ENCODE measurements at places on chromosomes 11 and 22.

- no peak for DNase-seq
Observed at GRCh38 chr11:130761560-130762220, 154.6 kb downstream of the SNX19 start.

- peak; percentile 49 for DNase-seq
Observed at GRCh38 chr11:43802509-43802908, 78.1 kb upstream of the ALKBH3 start.

DNA sequence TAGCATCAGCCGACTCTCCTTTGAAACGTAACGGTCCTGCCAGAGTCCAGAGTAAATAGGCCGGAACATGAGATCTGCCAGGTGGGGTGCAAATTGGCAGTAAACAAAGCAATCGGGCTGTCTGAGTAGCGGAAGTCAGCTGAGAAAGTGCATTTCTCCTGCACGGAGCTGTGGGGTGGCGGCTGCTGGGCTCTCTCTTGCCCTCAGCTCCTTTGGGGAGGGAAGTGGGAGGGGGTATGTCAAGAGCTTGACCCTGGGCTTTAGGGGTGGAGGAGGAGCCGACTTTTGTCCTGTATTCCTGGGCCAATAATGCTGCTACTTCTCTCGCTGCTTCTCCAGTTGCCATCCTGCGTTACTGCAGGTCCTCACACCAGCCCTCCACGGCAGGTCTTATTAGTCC lies 11.6 kb downstream of the GRIK4 start:
- no peak for DNase-seq

- no peak for DNase-seq
Observed at GRCh38 chr11:80620867-80621266, 1180.0 kb upstream of the TENM4 start.

DNA sequence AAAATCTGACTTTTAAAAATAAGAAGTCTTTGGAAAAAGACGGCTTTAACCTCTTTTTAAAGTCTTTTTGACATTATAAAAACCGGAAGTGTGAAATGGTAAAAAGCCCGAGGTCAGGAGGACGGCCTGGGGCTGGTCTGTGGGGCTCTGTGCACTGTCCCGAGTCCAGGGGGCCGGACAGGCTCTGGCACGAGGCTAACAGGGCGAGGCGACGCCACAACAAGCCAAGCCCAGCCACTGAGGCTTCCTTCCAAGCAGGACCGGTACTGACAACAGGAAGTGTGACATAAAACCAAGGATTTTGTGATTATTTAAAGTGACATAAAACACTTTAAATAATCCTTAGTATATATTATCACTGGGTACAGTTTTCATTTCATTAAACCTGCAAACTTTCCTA lies 39.2 kb downstream of the BRD1 start:
- no peak for DNase-seq

DNA sequence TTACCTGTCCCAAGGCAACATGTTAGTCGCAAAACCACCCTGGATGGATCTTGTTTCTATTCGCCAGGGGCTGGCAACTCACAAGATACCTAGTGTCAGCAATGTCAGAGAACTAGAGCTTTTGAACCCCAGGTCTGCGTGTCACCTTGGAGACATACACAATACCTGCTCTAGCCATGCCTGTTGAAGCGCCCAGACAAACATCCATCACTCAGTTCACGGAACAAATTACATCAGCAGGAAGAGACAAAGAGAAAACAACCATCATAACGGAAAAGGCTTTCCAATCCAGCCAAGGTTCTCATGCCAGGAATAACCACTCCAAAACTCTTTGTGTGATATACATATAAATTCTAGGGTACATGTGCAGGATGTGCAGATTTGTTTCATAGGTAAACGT lies 2.2 kb downstream of the CD59 start:
- no peak for DNase-seq

DNA sequence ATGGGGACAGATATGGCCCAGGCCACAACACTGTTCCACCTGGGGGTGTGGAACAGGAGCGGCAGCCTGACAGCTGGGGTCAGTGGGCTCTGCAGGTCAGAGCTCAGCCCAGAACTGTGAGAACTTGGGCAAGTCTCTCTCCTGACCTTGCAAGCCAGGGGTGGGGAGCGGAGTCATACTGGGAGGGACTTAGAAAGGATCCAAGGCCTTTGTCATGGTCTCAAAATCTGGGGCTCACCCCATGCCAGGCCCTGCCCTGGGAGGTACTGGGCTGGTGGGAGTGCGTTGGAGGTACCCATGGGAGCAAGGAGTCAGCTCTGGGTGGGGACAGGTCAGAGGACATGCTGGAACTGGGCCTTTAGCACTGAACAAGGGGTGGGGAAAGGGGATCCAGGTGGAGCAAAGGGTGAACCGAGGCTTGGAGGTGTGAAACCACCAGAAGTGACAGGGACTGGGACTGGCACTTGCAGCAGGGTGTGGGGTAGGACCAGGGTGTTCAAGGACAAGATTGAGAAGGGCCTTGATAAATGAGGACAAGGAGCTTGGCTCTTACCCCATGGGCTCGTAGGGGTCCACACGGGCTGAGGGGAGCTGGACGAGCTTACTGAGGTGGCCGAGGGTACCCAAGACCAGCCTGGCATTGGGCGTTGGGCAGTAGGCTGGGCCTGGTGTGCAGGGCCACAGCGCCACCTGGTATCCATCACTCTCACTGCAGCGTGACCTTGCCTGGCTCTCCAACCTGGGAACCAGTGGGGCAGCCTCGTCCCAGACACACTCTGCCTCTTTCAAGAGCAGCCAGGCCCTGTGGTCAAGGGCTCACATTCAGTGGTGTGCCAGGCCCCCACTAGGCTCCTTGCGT lies 7.4 kb upstream of the PMM1 start:
- DNase-seq, result peak; percentile 66

DNA sequence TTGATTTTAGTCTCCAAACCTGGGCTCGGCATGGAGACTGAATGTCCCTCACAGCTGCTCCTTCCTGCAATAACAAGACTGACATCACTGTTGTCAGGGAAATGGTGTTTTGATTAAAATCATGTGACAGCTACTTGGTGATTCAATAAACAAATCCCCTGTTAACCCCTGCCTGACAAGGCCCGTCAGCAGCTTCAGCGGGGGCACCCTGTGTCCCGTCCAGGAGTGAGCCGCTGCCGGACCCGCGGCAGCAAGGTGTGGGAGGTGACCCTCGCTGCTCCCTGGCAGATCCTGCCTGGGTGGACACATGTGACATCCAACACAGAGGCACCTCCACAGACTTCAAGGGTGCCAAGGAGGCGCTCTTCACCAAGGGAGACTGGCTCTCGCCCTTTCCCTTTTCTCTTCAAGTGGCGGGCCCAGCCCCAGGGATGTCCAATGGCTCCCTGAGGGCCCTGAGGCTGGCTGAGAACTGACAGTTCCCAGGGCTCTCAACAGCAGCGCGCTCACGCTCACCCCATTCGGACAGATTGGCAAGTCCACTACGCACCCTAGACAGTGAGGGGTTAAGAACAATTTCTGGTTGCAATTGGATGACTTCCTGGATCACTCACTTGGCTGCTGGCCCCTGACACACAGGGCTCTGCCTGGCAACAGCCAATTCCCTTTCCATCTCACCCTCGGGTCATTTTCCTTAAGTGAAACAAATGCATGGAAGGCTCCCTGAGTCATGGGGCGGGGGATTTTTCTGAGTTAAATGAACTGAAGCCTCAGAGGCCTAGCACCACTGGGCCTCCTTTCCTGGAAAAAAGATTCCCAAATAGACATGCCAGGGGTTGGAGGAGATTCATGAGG lies 30.7 kb downstream of the PPP2R1B start:
- DNase-seq, result peak; percentile 28

DNA sequence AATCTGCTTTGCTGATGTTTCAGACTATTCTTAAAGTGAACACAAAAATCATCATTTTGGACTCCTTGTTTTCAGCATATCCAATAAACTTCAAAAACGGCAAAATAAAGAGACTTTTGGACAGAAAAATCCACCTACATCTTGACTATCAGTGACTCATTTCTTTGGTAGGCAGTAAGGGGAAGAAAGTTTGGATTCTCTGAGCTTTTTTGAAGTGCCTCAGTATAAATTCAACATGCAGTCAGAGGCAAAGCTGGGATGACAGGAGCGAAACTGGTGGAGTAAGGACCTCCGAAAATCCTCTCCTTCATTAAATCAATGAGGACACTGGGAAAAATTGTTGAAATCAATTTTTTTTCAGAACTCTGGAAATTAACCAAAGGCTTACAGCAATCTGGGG lies 29.7 kb downstream of the EFCAB6 start:
- DNase-seq, result no peak

All from T47D (cell line).